ENCODE measurements at places on chromosomes 11 and 22.
A peak's percentile ranks its signal among the peaks of the same experiment; 100 is the strongest.

DNA sequence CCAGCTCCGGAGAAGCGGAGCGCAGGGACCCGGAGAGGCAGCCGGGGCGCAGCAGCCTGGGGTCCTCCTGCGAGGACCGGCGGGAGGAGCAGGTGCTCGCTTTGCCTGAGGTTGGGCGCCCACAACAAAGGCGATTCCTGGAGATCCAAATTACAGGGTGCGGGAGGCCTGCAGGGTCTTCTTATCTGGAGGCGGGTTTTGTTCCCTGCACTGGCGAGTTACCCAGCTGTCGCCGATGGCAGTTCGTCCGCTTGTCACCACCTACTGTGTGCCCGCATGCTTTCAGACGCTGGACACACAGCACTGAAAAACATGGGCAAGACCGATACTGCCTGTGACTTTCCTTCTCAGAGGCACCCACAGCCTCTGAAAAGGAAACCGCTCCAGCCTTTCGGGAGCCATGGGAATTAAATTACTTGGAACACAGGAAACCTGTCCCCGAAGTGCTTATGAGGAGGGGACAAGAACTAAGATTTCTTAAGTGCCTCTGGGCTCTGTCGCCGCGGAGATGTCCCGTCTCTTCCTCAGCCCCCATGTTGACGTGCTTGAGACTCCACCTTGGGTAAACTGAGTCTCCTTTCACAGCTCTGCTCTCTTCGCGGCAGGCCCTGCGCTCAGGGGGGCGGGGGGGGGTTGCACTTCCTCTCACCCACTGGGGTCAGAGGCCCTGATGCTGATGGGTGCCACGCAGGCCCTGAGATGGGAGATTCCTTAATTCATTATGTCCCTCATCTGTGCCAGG lies 1.3 kb upstream of the ZFTA start:
- DNase-seq, result no peak

DNA sequence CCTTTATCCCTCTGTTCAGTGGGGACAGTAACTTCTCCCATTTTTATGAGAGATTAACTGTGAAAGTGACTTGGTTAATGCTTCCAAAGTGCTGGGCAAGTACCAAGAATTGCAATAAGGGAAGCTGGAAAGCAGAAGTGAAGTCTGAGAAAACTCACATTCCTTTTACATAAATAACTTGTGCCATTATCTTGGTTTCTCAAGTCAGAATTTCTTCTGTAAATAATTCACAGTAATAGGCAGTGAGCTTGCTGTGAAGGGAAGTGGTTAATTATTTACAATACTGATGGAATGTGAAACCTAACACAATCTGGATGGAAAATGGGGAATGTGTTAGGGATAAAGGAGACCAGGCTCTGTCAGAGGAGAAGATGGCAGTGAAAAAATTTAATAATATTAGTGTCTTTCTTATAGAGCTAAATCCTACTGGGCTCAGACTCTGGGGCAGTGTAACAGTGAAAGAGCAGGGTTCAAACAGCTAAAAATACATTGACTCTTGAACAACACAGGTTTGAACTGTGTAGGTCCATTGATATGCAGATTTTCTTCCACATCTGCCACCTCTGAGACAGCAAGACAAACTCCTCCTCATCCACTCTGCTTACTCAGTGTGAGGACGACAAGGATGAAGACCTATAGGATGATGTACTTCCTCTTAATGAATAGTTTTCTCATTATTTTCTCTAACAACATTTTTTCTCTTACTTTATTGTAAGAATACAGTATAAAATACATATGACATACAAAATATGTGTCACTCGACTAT lies 251.5 kb upstream of the ISX start:
- DNase-seq, result no peak

DNA sequence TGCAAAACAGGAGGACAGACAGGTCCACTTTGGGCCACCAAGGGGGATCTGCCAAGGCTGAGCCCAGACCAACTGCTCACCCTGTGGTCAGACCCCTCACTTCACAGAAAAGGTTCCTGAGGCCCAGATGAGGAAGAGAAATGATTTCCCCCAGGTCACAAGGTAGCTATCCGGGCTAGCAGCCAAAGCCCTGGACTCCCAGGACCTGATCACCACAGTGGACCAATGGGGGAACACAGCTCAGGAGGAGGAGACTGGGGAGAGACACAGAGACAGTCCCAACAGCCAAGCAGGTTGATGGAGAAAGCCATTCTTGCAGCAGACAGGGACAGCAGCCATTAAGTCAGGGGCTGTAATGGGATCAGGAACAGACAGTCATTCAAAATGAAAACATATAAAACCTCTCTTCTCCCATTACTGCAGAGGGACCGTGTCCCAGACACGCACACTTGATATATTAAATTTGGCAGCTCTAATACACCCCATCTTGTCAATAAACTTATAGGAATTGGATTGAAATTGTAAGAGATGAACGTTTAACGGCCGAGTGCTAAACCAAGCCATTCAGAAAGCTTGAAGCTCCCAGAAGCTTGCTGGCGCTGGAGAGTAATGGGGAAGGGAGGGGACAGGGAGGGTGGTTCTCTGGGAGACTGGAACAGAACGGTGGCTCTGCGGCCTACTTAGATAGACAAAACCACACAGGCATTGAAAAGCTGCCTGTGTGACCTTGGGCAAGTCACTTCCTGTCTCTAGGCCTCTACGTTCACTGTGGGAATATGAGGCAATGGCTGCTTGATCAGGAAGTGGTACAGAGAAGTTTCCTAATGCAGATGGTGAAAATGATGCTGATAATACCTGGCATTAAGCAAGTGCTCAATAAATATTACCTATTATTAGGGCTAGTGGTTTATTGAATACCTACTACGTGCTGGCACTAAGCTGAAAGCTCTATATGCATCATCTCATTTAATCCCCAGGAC lies 16.0 kb downstream of the ZMAT5 start:
- DNase-seq, result peak; percentile 82

DNA sequence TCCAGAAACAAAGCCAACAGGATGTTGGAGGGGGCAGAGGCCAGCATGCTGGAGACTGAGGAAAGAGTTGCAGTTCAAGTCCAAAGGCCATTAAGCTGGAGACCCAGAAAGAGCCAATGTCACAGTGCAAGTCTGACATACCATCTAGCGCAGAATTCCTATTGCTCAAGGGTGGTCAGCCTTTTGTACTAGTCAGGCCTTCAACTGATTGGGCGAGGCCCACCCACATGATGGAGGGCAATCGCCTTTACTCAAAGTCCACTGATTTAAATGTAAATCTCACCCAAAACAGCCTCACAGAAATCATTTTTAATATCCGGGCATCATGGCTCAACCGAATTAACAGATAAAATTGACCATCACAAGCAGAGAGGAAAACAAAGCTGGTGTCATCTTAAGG lies 113.9 kb downstream of the RCN1 start:
- DNase-seq, result no peak

DNA sequence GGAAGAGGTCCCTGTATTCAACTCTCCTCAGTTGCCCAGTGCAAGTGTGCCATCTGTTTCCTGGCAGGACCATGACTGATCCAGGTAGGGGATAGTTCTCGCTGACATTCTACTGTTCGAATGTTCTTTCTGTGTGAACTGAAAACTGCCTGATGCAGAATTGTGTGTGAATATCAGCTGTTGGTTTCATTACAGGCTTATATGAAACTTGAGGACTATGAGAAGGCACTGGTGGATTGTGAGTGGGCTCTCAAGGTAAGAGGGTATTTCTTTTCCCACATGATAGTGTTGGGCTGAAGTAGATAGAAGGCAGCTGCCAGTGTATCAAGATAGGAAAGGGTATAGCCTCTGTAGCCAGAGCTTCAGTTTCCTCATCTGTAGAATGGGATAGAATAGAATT lies 15.3 kb downstream of the TTC12 start:
- no peak for DNase-seq

- no peak for DNase-seq
These were observed 16.2 kb downstream of the P2RY6 start for GRCh38 chr11:73288192-73288872.

DNA sequence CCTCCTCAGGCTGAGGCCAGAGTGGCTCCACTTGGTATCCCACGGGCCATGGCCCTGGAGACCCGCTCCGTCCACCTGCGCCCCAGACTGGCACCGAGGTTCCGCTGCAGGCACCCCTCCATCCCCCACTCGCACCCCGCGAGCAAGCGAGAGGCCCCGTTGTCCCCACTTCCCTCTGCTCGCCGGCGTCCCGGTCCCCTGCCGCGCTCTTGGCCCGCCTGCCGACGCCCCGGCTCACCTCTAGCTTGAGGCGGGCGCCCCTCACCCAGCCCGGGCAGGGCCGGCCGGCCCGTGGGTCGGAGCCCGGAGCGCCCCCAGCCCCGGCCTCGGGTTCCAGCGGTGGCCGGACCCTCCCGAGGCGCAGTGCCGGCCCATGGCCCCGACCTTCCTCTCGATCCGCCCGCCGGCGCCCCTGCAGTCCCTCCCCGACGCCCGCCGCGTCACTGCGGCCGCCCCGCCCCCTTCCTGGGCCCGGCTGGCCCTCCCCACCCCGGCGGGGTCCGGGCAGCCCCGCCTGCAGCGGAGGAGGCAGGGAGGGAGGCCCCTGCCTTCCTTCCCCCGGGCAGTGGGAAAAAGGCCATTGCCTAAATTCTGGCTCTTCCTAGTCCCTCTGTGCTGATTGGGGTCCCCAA lies at the start of gene PITPNM1:
Gene PITPNM1 (minus strand): TSS at position 414 of the 632 bp plus-strand sequence. CDS start 1,183 bp downstream, outside the sequence.
- peak; percentile 37 for DNase-seq
